ENCODE measurements at places on chromosomes 2 and 18. TPM values are rescaled to one million over a fixed set of nuclear protein-coding genes. Genes with fewer than 3 reads are reported as not detected.

DNA sequence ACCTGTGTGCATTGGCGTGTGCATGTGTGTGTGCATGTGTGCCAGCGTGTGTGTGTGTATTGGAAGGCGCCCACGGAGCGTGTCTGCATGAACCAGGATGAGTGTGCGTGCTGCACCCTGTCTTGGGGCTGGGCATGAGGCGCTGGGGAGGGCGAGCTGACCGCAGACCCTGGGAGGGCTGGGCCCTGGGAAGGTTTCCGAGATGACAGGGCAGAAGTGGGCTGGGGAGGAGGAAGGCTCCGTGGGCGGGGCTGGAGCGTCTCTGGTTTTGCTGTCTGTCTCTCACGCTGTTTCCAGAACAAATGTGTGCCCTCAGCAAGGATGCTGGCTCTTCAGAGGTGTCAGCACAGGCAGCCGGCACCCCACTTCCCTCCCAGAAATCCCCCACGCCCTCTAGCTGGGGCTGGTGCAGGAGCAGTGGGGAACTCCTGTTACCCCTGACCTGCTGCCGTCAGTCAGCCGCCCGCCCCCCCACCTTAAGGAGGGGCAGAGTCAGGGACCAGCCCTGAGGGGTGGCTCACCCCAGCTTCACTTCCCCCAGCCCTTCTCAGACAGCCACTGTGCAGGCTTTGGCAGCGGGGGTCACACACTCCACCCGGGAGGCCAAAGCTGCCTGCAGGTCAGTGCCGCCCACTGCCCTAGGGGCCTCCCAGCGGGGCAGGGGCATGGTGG lies at the start of gene GPR35:
Gene GPR35, plus strand, starts transcription at position 531 of the 672 bp plus-strand sequence. CDS start 4,473 bp downstream, outside the sequence.
- H3K4me1 ChIP-seq = peaks cover 88% of the 10 kb centered on the region
- H3K4me3 ChIP-seq = no peak within 1 kb of the TSS
- no peaks in the 10 kb centered on the region for H3K27me3 ChIP-seq
- peak within 1 kb of the TSS; percentile 81 for H3K27ac ChIP-seq
- H3K36me3 ChIP-seq = no peaks in the 10 kb centered on the region
- DNase-seq = peak; percentile 82

GRCh38 chr2:131052741-131053263 lies 40.5 kb downstream of the FAM168B start:
- DNase-seq = no peak
- no peak overlapping the region for H3K4me3 ChIP-seq
- H3K36me3 ChIP-seq = peaks cover 70% of the 10 kb centered on the region
- no peaks in the 10 kb centered on the region for H3K27me3 ChIP-seq

GRCh38 chr2:232689152-232689910 lies 7.8 kb upstream of the GIGYF2 start:
- no peaks in the 10 kb centered on the region for H3K36me3 ChIP-seq
- no peaks in the 10 kb centered on the region for H3K27me3 ChIP-seq
- no peak for DNase-seq
- H3K4me3 ChIP-seq = no peak overlapping the region
- no peaks in the 10 kb centered on the region for H3K4me1 ChIP-seq
- H3K27ac ChIP-seq = no peak overlapping the region

DNA sequence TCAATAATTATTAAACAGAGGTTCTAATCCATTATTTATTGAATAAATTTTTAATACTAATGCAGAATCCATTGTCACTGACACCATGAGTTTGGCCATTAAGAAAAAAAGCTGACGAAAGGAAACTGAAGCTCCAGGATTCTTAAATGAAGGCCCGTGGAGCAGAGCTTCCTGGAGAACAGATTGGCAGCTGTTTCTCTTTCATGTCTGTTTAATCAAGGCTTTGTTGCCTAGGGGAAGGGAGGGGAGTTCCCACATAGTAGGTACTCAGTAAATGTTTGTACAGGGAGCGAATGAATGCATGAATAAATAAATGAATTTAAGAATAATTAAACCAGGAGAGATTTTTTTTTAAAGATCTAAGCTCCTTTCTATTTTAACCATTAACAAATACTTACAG lies 315.1 kb upstream of the KLHL29 start:
- H3K36me3 ChIP-seq = no peaks in the 10 kb centered on the region
- no peak for DNase-seq

Gene C2orf80
- not detected for polyA plus RNA-seq

DNA sequence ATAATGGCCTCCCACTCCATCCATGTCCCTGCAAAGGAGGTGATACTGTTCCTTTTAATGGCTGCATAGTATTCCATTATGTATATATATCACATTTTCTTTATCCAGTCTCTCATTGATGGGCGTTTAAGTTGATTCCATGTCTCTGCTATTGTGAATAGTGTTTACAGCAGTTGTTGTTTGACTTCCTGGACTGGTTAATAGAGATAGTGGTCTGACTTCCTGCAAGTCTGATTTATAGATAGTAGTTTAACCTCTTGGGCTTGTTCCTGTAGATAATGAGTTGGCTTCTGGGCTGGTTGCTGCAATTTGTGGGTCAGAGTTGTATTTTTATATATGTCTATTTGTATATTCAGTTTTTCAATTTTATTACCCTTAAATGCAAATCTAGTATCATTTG lies 145.4 kb downstream of the ARL6IP6 start:
- no peak overlapping the region for H3K27ac ChIP-seq
- H3K27me3 ChIP-seq = no peaks in the 10 kb centered on the region
- H3K36me3 ChIP-seq = no peaks in the 10 kb centered on the region
- H3K4me3 ChIP-seq = no peak overlapping the region
- no peak for DNase-seq

DNA sequence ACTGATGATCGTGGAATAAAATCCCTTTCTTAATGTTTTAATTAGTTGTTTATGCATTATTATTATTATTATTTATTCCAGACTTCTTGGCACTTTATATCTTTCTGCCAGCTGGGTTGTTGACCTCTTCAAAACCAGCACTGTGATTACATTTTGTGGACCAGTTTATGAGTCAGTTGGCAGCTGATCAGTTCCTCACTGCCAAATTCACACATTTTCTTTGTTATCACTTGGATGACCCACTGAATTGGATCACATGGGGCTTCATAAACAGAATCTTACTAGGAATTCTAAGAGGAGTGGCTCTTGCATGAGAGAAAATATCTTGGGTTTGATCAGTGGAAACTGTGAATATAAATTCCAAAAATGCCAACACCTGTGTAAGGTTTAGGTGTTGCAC lies 321.8 kb upstream of the SPRED2 start:
- no peaks in the 10 kb centered on the region for H3K36me3 ChIP-seq
- H3K4me1 ChIP-seq = no peaks in the 10 kb centered on the region
- H3K27ac ChIP-seq = no peak overlapping the region
- H3K27me3 ChIP-seq = no peaks in the 10 kb centered on the region

GRCh38 chr2:138780446-138780880 lies 273 bp upstream of the NXPH2 start:
- H3K4me3 ChIP-seq = no peak overlapping the region
- H3K27me3 ChIP-seq = peaks cover 7% of the 10 kb centered on the region
- no peaks in the 10 kb centered on the region for H3K4me1 ChIP-seq
- H3K27ac ChIP-seq = no peak overlapping the region
- DNase-seq = no peak

Gene LYG2
- not detected for polyA plus RNA-seq

- no peak for DNase-seq
- peaks cover 33% of the 10 kb centered on the region for H3K36me3 ChIP-seq
- H3K27ac ChIP-seq = no peak overlapping the region
These were observed 21.7 kb downstream of the HNRNPA3 start for GRCh38 chr2:177234267-177234666.
